ENCODE measurements at places on chromosomes 1 and 21. TPM values are rescaled to one million over a fixed set of nuclear protein-coding genes. Genes with fewer than 3 reads are reported as not detected.

SLC25A24 gene
- 62.2 TPM for total RNA-seq

CELA3A gene
- total RNA-seq: not detected

RORC gene
- total RNA-seq: under 0.01 TPM

MIXL1 gene
- not detected for total RNA-seq

LMX1A gene
- total RNA-seq: not detected

BNIPL gene
- under 0.01 TPM for total RNA-seq

SPRR2F gene
- total RNA-seq: not detected

XCL1 gene
- 0.32 TPM for total RNA-seq

RGS18 gene
- total RNA-seq: not detected

ANKRD65 gene
- 1.6 TPM for total RNA-seq

CD101 gene
- total RNA-seq: under 0.01 TPM

GNG4 gene
- total RNA-seq: 7.3 TPM

LRRN2 gene
- total RNA-seq: under 0.01 TPM

CRYBG2 gene
- not detected for total RNA-seq

SOX13 gene
- total RNA-seq: 11.6 TPM

MX2 gene
- 0.97 TPM for total RNA-seq

MCOLN2 gene
- 1.7 TPM for total RNA-seq

TEKT2 gene
- not detected for total RNA-seq

DAB1 gene
- total RNA-seq: not detected

GJA8 gene
- not detected for total RNA-seq

UQCRH gene
- total RNA-seq: 249 TPM

OR10J1 gene
- total RNA-seq: not detected

PTGER3 gene
- total RNA-seq: 0.97 TPM

Data from fibroblast of villous mesenchyme (primary cell).